ENCODE measurements at places on chromosomes 12 and 14.
A peak's percentile ranks its signal among the peaks of the same experiment; 100 is the strongest.

DNA sequence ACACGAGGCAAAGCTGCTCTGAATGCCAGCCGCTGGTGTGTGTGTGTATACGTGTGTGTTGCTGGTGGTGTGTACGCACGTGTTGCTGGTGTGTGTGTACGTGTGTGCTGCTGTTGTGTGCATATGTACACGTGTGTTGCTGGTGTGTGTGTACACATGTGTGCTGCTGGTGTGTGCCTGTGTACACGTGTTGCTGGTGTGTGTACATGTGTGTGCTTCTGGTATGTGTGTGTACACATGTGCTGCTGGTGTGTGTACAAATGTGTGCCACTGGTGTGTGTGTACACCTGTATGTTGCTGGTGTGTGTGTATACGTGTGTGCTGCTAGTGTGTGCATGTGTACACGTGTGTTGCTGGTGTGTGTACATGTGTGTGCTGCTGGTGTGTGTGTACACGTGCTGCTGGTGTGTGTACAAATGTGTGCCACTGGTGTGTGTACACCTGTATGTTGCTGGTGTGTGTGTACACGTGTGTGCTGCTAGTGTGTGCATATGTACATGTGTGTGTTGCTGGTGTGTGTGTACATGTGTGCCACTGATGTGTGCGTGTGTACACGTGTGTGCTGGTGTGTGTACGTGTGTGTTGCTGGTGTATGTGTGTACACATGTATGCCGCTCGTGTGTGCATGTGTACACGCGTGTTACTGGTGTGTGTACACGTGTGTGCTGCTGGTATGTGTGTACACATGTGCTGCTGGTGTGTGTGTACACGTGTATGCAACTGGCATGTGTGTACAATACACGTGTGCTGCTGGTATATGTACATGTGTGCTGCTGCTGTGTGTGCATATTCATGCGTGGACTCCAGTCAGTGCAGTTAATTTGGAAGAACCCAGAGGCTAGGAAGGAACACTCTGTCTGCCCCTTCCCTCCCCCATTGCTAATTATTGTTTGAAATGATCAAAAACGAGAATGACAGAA lies 47.2 kb downstream of the CACNA2D4 start:
- no peak for DNase-seq

DNA sequence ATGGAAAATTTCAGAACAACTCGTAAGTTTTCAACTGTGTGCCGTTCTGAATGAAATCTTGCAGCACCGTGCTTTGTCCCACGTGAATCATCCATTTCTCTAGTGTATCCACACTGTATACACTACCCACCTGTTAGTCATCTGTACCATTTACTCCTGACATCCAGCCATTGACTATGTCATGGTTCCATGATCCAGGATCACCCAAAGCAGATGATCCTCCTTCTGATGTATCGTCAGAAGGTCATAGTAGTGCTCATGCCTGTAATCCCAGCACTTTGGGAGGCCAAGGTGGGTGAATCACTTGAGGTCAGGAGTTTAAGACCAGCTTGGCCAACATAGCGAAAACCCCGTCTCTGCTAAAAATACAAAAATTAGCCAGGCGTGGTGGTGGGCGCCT lies 122.9 kb downstream of the PPHLN1 start:
- no peak for DNase-seq

DNA sequence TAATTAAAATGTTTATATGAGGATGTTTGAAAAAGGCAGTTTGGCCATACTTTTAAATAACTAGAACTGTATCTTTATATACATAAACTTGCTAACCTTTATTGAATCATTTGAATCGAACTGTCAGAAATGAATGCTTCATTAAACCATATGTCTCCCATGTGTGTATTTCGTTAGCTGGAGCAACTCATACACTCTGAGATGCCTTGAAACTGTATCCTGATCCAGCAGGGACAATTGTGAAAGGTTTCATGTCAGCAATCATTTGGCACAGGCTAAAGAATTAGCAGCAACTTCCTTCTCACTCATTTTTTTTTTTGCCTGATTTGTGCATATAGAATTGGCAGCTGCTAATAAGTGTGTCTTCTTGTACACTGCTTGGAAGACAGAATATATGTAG lies 109.9 kb downstream of the NAV3 start:
- DNase-seq, result no peak

DNA sequence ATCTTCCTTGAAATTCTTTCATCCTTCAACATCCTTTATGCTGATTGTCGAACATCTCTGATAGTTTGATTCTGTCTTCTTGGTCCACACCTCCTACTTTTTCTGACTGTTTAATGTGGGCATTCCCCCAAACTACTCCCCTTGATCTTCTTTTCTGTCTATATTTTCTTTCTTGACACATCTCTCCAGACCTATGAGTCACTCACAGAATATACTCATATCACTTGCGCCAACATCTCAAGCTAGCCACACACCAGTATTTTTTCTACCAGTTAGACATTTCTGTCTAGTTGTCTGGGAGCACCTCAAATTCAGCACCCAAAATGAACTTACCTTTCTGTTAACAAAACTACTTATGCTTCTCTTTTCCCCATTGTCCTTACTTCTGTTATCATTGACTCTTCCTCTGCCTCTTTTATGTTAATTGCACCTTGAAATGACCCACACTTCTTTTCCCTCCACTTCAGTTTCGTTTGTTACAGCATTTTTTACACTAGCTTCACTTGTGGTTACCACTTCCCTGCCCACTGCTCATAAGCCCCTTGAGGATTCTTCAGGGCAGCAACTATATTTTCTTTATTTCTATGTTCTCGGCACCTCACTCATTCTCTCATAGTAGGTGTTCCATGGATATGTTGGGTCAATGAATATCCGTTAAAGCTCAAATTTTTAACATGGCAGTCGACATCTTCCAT lies 33.5 kb downstream of the TSHR start:
- DNase-seq, result no peak

- peak; percentile 34 for DNase-seq
Measured at GRCh38 chr14:102096569-102097188, 9.8 kb upstream of the HSP90AA1 start.

DNA sequence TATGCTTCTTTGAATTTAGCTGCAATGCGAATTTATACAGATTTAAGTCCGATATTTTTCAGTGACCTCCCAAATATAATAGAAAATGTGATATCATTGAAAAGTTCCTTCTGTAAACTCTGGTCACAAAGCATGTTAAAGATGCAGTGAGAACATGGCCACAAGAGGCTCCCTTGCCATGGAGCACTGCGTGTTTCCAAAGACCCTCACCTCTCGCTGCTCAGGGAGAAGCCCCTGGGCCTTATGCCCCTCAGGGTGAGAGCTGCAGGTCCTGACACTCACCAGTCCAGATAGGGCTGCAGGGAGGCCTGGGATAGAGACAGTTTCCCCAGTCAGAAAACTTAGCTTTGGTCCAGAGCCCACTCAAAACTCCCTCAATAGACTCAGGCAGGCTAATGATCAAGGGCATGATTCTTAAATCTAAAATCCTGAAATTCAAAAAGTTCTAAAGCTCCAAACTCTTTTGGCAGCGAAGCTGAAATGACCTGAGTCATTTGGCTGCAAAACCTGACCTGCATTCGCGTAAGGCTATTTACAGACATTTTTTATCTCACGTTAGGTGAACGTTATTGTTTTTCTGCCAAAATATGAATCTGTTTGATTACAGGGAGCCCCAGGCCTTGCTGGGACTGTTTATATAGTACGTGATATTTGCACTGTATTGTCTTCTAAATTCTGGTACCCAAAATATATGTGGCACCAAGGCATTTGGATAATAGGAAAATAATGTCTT lies 67.8 kb downstream of the CAPZA3 start:
- DNase-seq, result no peak

GRCh38 chr14:89388853-89389252 lies 28.2 kb downstream of the FOXN3 start:
- no peak for DNase-seq

- no peak for DNase-seq
Measured at GRCh38 chr14:49966971-49967630, 74.2 kb downstream of the ARF6 start.

DNA sequence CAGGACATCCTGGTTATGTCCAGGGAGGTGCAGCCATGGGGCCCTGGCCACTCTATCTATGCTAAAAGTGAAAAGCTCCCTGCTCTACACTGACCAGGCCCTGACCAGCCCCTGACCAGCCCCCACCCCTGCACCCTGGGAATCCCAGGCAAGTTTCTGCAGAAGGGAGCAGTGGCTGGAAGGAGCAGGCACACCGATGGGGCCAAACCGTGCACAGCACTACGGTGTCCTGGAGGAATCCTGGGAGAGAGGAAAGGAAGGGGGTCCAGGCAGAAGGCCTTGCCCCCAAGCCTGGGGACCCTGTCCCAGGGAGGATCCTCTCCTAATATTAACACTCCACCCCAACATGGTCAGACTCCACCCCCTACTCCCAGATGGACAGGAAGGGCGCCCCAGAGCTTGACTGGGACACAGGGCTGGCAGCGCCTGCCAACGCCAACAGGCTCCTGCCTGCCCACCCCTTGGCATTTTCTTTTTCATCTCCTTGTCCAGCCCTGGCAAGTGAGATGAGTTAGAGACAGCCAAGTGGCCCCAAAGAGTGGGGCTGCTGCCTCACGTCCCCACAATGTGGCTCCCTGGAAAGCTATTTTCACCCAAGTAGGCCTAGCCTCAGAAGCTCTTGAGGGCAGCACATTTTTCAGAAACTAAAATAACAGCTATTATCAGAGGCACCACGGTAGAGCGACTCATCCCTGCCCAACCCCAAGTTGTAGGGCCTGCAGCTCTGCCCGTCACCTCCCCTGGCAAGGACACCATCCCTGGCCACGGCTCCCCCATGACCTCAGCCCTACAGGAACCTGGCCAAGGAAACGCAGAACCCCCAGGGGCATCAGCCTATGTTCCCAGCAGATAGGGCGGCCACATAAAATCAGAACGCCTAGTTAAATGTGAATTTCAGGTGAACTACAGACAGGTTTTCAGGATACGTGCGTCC lies 82.6 kb downstream of the SCARB1 start:
- DNase-seq, result no peak

GRCh38 chr14:93936245-93936644 lies 9.1 kb downstream of the FAM181A start:
- no peak for DNase-seq

- no peak for DNase-seq
Measured at GRCh38 chr12:49708851-49709250, 1.6 kb upstream of the FMNL3 start.

DNA sequence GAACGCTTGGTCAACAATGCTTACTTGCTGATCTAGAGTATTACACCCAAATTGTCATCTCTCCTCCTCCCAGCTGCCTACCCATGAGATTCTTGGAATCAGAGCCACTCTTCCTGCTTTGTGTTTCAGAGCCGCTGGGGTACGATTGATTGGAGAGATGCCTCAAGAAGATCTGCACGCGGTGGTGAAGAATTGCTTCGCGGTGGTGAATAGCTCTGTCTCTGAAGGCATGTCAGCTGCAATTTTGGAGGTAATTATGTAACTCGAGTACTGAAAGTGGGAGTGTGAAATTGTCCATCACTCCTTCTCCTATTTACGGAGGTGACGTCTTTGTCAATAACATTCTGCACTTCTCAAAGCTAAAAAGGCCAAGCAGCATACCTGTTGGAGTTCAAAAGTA lies 93.9 kb downstream of the GLT1D1 start:
- no peak for DNase-seq

DNA sequence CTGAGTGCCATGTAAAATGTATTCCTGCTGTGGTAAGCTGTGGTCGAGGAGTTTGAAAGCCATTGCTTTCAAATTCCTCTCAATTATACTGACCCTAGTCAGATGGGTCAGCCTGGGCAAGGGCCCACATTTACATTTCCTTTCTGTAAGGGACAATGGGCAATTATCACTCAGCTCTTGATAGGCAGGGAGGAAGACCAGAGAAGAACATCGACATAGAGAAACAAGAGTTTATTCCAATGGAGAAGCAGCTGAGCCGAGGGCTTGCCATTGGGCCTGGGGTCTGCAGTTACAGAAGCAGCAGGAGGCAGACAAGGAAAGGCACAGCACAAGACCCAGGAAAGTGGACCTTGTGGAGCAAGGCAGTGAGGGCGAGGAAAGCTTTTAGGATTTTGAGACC lies 9.7 kb downstream of the NRIP2 start:
- DNase-seq, result no peak

DNA sequence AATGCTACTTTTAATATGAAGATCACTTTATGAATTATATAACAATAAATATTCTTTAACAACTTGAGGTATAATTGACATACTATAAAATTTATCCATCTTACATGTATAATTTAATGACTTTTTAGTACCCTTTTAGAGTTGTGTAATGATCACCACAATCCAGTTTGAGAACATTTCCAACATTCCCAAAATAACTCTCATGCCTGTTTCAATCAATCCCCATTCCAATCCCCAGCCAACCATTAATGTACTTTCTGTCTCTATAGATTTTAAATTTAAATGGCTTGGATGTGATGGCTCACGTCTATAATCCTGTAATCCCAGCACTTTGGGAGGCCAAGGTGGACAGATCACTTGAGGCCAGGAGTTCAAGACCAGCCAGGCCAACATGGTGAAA lies 23.5 kb upstream of the FRMD6 start:
- DNase-seq, result no peak

- DNase-seq, result no peak
Measured at GRCh38 chr12:52210186-52210924, 18.5 kb upstream of the KRT80 start.

- DNase-seq, result no peak
Measured at GRCh38 chr12:105995961-105996431, 142.8 kb downstream of the NUAK1 start.

GRCh38 chr14:24843494-24843893 lies 206.5 kb downstream of the STXBP6 start:
- no peak for DNase-seq

GRCh38 chr12:49982246-49983087 lies 9.7 kb downstream of the AQP6 start:
- DNase-seq, result no peak

DNA sequence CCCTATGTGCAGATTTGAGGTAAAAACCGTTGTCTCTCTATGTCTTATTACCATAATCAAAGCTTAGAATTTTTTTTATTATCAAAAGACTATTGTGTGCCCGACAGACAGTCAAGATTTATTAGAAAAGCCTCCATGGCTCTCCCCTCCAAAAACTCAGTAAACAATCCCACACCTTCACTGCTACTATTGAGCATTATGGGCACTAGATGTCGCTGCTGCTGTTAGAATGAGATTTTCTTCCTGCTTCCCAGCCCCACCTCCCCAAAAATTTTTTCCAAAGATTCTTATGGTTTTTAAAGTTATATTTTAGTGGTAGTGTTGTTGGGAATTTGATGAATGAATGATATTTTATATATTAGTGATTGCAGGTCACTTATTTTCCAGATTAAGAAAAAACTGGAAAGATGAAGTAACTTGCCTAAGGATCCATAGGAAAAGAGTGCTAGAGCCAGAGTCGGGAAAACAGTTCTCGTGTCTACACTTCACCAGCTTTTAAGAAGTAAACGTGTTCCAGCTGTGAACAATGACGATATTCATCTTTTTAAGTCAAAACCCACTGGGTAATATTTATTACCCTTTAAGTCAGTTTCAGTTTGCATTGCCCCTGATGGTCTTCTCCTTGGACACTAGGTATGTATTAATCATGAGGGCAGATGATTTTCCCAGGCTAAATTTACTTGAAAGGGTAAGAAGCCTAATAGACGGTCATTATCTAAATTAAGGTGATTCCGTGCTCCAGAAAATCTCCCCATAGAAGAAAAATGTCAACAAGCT lies 12.2 kb upstream of the FOXG1 start:
- DNase-seq, result no peak

Measured in stimulated activated CD8-positive, alpha-beta memory T cell treated with anti-CD3 and anti-CD28 coated beads, Interleukin-15, amount 100 ng/mL, for 48 hours (primary cell).